GM18507 (cell line): ENCODE measurements at places on chromosomes 2 and 18.
A peak's percentile ranks its signal among the peaks of the same experiment; 100 is the strongest.

- DNase-seq: no peak
These were observed 126.2 kb upstream of the LGALSL start for GRCh38 chr2:64327510-64328414.

- DNase-seq: no peak
These were observed 539.7 kb upstream of the NETO1 start for GRCh38 chr18:73407506-73407905.

DNA sequence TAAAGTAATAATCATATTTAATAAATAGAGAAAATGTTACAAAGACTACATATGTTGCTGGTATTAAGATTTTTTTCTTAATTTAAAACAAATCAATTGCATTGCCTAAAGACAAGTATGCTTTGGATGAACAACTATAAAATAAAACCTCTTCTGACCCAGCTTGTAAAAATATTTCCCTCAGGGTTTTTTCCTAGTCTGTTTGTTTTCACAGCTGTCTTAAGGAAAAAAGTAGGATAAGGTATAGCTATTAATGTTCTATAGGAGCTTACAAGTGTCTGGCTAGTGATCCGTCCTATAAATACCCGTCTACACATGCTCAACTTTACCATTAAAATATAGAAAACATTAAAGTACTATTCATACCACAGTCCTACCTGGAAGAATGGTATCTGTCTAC is 97.1 kb downstream of the NOL10 start:
- no peak for DNase-seq

DNA sequence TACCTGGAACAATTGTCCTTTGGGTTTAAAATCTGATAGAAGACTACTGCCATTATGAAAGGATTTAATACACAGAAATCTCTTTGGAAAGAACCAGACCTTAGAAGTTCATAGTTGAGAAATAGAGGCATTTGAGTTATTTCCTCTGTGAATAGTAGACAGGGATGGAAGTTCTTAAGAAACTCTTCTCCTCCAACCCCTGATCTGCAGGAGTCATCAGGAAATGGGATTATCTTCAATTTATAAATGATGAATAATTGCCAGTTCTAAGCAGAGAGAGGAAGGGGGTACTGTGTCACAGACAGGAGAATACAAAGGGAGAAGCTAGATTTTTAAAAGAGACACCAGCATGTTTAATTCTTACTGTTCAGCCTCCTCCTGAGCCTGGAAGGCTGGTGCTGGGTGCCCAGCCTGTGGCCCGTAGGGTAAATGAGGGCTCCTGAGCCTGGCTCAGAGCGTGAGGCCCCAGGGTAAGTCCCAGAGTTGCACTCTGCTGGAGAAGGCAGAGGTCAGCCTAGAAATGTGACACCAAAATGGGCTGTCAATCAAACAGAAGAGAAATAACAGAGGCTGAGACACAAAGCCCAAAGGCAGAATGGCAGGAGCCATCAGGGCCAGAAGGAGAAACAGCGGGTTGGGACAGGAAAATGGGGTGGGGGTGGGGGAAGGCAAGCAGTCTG is 58.2 kb upstream of the PKDCC start:
- DNase-seq: no peak

DNA sequence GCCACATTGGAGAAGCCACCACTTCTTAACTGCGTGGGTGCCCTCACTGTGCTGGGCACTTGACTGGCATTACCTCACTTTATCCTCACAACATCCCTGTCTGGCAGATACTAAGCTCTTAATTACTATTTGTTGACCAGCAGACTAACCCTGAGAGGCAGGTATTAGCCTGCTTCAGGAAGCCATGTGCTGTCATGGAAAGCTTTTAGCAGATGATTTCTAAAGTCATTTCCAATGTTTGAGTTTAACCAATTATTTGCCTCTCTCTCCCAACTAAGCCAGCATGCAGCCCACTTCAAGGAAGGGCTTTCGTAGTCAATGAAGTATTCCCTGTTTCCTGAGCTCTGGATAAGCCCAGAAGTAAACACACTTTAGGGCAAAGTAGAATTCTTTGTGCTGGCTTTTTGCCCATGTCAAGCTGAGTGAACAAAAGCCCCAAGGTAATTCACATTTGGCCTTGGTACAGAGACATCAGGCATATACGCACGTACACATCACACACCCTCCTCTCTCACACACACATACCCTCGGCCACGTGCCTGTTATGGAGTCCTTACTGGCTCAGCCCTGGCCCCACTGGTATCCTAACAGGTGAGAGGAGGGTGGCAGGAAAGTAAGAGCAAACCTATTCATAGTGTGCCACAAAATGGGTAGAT is 108.6 kb downstream of the C1D start:
- no peak for DNase-seq

GRCh38 chr2:229297247-229297646 is 26.2 kb upstream of the PID1 start:
- no peak for DNase-seq

DNA sequence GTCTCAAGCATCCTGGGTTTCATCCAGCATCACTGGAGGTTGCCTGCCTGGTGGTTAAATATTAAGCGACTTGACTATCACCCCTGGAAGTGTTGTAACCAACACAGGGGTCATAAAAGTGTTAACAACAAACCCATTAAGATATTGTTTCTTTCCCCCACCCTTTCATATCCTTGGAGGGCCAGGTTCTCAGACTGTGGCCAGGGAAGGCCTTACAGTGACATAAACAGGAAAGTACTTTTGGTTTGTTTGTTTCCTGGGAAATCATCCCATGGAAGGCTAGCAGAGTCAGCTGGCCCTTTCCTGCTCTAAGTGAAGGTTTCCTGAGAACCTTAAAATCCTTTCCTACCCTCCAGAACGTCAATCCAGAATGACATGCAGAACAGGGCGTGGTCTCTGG is 160.9 kb downstream of the CLIP4 start:
- no peak for DNase-seq

DNA sequence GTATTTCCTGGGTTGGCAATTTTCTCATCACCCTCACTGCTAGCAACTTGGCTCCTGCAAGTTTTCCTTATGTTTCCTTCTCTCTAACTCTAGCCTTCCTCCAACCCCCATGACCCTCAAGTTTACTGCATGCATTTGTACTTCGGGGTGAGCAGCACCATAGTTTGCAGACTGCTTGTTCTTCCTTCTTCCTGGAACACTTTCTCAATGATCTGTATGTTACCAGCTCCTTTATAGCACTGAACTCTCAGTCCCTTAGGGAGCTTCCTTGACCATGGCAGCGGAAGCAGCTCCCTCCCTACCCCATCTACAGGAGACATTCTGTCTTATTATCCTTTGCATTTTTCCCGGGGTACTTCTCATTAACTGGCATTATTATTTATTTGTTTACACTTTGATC is 1089.5 kb upstream of the GYPC start:
- DNase-seq: no peak

- no peak for DNase-seq
These were observed 67.8 kb downstream of the NXPH2 start for GRCh38 chr2:138712212-138712979.

GRCh38 chr2:44942304-44943030 is 965 bp downstream of the SIX3 start:
- DNase-seq: no peak

DNA sequence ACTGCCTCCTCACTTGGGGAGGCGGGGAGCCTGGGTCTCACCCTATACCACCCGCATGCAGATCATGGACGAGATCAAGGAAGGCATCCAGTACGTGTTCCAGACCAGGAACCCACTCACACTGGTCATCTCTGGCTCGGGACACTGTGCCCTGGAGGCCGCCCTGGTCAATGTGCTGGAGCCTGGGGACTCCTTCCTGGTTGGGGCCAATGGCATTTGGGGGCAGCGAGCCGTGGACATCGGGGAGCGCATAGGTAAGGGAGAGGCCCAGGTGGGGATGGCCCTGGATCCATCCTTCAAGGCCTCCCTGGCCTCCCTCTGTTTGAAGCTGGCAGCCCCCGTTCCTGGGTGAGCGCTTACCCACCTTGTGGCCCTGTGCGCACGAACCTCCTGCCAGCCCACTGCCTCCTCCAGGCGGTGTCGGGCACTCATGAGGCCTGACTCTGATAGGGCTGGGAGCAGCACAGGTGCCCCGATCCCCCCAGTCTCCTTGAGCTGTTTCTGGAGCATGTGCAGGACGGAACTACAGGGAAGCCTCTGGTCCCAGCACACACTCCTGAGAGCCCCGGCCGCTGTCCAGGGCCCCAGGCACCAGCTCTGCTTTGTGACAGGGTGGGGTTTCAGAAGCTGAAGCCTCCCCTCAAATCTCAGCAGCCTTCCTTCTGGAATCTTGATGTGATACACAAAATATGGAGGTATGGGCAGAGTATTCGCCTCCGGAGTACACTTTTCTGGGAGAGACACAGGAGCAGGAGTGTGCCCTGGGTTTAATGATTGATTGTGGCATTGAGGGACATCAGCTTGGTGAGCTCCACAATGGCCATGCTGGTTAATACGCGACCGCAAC is 708 bp downstream of the AGXT start:
- no peak for DNase-seq

DNA sequence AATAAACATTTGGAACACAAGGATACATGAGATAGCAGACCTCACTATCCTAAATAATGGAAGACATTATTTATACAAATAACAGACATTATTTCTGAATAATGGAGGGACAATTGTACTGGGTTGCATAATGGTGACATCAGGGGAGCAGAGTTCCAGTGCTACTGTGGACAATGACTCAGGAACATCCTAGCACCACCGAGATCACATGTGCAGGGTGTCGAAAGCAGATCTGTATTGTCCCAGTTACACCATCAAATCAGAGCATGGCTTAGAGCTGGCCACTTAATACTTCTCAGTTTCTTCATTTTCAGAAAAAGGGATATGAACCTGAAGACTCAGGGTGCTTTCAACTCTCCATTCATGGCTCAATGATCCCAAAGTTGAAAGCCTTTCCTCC is 249.1 kb upstream of the RBMS1 start:
- DNase-seq: no peak

GRCh38 chr2:55419233-55419678 is 400 bp downstream of the CCDC88A start:
- no peak for DNase-seq

GRCh38 chr2:101328474-101329007 is 20.0 kb upstream of the RNF149 start:
- DNase-seq: no peak

DNA sequence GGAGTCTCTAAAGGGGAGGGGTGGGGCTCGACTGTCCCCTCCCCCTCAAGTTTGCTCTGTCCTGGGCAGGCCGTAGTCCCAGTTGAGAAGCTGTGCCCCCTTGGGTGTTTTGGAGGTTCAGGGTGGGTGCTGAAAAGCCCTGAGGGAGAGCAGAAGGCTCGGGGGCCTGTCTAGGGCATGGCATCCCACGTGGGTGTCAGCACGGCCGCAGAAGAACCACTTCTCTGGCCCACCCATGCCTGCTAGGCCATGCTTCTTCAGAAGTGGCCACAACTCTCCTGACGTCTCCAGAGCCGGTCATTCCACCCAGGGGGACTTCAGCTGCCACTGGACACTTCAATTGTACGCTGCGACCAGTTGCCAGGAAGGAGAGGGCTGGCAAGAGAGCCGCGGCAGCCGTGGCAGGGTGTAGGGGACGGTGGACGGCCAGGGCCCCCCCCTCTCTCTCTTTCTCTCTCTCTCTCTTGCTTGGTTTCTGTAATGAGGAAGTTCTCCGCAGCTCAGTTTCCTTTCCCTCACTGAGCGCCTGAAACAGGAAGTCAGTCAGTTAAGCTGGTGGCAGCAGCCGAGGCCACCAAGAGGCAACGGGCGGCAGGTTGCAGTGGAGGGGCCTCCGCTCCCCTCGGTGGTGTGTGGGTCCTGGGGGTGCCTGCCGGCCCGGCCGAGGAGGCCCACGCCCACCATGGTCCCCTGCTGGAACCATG is at the start of gene INPP5D:
Gene INPP5D (plus strand): TSS at position 546 of the 704 bp plus-strand sequence. CDS start 137 bp downstream, at position 683.
- DNase-seq: peak; percentile 69

DNA sequence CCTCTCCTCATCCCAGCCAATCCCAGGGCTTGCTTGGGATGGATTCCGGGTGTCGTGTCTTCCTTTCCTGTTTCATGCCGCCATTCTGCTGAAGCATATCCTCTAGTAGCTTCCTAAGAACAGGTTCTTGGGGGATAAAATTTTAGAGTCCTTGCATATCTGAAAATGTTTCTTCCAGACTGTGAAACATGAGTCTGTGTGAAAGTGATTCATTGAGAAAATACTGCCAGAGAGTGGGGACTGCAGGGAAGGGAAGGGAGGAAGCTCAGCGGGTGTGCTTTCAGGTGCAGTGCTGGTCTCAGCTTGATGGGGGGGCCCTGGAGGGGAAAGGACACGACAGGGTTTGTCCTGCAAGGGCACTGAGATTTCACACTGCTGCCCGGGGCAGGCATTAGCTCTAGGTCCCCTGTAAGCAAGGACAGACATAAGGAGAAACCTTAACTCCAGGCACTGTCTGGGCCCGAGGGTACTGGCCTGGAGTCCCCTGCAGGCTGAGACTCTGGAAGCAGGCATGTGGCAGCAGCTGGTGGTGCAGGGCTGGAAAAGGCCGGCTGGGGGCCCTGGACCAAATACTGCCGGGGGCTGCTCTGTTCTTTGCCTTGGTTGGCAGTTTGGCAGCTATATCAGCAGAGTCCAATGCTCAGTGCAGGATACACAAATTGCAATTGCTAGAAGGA is 97.6 kb upstream of the HS6ST1 start:
- DNase-seq: no peak

GRCh38 chr2:204725693-204726360 is 180.6 kb downstream of the PARD3B start:
- no peak for DNase-seq

GRCh38 chr2:5412001-5412400 is 280.2 kb upstream of the SOX11 start:
- no peak for DNase-seq

GRCh38 chr2:3806168-3806567 is 102.8 kb downstream of the DCDC2C start:
- DNase-seq: no peak

GRCh38 chr18:49725809-49726674 is 87.3 kb downstream of the ACAA2 start:
- no peak for DNase-seq

GRCh38 chr2:142586693-142587580 is 290.5 kb upstream of the KYNU start:
- no peak for DNase-seq

DNA sequence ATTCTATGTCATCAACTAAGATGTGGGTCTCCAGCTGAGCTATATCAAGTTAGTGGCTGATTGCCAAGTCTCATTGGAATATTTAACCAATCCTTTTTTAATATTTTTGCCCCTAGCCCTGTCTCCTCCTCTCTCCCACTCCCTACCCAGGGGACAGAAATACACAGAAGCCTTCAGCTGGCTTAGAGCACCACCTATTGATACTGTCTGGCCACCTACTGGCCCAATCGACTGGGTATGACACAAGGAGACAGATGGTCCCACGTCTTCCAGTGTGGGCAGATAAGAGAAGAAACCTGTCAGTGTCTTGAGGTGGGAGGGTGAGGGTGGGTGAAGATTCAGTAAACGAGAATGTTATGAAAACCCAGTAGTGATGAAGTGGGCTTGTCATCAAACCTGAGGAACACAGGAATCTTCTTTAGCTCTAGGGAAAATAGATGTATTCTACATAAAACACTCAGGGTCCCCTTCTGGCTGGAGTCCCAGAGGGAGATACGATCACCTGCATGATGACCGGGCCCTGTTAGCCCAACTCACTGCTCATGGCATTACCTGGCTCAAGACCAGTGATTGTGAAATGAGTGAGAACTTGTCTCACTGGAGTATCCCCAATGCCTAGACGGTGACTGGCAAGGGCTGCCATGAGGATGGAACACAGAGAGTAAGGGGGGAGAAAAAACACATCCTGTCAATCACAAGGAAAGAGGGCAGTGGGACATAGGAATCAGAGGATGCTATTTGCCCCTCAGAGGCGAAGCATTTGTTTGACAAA is 26.7 kb downstream of the POLR1A start:
- no peak for DNase-seq

GRCh38 chr2:185644828-185645227 is 93.8 kb upstream of the FSIP2 start:
- DNase-seq: no peak
